ENCODE measurements at places on chromosomes 2 and 18.

- no peak for DNase-seq
These were observed 41.6 kb upstream of the MGAT4A start for GRCh38 chr2:98772536-98772935.

DNA sequence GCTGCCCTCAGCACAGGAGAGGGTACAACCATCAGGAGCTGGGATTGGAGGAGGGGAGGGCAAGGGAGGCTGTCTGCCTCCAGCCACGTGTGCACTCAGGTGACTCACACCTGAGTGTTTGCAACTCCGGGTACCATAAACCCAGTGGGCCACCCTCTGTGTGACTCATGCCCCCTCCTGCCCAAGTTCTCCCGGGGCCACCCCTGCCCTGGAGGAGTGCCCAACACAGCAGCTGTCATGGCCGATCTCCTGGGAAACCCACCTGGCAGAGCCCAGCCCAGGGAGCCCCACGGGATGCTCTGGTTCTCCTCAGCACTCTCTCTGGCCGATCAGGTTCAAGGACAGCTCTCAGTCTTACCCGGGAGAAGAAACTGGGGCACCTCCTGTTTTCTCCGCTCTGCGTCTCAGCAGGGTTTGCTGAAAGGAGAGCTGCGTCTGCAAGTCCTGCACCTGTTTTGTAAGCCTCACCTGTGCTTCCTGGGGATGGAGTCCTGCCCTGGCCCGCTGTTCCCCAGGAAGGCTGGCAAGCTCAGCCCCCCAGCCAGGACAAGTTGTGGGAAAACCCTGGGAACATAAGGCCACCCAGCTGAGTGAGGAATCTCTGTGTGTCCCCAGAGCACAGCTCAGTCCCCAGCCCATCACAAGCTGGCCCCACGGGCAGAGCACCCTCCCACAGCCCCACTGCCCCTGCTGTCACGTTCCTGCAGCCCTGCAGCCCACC lies 44.0 kb upstream of the UBE2F start:
- DNase-seq: peak; percentile 39

DNA sequence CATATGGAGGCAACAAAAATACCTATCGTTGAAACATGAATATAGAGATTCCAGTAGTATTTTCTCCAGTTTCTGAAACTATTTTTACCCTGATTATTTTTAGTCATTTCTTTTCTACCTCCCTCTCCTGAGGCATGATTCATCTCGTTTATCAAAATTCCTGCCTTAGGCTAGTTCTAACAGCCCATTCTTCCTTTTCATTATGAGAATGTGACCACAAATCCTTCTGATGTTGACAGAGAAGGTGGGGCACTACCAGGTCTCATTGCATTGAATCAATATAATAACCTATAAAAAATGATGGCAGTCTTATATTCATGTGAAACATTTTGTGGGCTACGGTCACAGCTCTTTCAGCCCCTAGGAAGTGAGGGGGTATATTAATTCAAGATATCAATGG lies 406.5 kb upstream of the UBE2E3 start:
- DNase-seq: no peak

DNA sequence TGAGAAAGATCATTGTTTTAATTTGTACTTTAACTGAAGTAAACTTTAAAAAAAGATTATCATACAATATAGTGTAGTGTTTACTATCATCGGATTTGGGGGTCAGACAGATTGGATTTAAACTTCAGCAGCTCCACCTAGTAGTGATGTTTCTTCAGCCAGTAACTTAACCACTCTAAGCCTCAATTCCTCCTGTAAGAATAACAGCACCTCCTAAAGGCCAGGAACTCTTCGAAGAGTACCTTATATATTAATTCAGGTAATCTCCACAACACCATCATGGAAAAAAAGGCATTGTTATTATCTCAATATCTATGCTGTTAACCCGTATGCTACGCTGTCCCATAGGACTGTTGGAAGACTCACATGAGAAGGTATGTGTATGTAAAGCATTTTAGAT lies 69.0 kb upstream of the DLGAP1 start:
- DNase-seq: no peak

GRCh38 chr18:27413495-27414401 lies 228.6 kb upstream of the CHST9 start:
- DNase-seq: no peak

GRCh38 chr18:13131283-13131682 lies 87.3 kb upstream of the LDLRAD4 start:
- DNase-seq: no peak

GRCh38 chr2:33275689-33276444 lies 200.6 kb upstream of the RASGRP3 start:
- DNase-seq: peak; percentile 43

DNA sequence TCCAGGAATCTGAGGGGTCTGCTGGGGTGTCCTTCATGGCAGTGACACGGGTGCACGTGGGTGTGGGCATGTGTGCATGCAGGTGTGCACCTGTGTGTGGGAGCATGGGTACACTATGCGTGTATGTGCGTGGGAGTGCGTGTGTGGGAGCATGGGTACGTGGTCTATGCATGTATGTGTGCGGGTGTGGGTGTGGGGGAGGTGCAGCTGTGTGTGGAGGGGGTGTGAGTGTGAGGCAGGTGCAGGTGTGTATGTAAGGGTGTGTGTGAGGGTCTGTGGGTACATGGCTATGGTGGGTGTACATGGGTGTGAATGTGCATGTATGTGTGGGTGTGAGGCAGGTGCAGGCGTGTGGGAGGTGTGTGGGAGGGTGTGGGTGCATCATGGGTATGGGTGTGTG lies 36.3 kb downstream of the EIPR1 start:
- no peak for DNase-seq

- DNase-seq: no peak
These were observed 53.1 kb upstream of the NPAS2 start for GRCh38 chr2:100766806-100767205.

Measured in stimulated activated CD8-positive, alpha-beta memory T cell treated with anti-CD3 and anti-CD28 coated beads, Interleukin-4, amount 100 ng/mL, for 48 hours (primary cell).